Activated CD4-positive, alpha-beta T cell treated with anti-CD3 and anti-CD28 coated beads, Interleukin-2, amount 50 U/mL, for 48 hours (primary cell): ENCODE measurements at places on chromosomes 5 and 9.

DNA sequence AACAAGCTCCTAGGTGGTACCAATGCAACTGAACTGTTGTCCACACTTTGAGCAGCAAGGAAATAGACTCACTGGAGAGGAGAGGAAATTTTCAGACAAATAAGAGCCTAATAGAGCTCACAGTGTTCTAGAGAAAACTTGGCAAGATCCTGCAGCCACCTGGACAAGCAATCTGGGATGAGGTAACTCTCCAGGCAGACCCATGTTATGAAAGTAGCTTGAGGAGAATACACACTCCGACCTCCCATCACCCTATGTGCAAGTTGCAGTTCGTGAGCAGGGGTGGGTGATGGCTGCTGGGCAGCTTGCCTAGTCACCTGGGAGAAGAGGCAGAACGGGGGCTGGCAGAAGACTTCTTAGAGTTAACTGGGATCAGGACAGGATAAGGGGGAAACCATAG, 102.2 kb downstream of the KLF4 start:
- DNase-seq: no peak

GRCh38 chr9:26812217-26812616, 80.4 kb downstream of the CAAP1 start:
- DNase-seq: no peak

- DNase-seq: no peak
Observed at GRCh38 chr5:82298668-82299067, 20.5 kb upstream of the RPS23 start.

GRCh38 chr5:148793261-148793660, 33.1 kb upstream of the ADRB2 start:
- no peak for DNase-seq

GRCh38 chr5:139354186-139354585, 12.5 kb downstream of the PAIP2 start:
- no peak for DNase-seq

DNA sequence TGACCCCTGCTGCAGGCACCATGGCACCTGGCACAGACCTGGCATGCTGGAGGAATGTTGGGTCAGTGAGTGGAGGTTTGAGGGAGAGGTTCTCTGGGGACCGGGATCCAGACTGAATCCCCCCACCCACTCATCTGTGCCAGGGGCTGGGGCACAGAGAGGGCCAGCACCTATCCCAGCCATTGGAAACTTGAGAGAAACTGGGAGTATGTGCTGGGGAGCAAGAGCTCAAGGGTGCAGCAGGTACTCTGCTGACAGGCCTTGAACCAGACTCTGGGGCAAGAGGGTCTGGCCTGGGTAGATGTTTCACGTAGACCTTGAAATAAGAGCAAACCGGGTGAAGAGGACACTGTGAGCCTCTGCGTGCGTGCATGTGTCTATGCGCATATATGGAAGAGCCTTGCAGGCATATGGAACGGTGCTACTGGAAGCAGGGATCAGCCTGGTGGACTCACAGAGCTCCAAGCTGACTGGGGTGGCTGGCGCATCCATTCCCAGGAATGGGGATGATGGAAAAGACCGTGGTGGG, 8.8 kb downstream of the FGF18 start:
- DNase-seq: no peak

GRCh38 chr9:87614397-87614796, 111.5 kb upstream of the CTSL start:
- no peak for DNase-seq

- no peak for DNase-seq
Observed at GRCh38 chr5:61702784-61703183, 370.7 kb downstream of the ZSWIM6 start.

DNA sequence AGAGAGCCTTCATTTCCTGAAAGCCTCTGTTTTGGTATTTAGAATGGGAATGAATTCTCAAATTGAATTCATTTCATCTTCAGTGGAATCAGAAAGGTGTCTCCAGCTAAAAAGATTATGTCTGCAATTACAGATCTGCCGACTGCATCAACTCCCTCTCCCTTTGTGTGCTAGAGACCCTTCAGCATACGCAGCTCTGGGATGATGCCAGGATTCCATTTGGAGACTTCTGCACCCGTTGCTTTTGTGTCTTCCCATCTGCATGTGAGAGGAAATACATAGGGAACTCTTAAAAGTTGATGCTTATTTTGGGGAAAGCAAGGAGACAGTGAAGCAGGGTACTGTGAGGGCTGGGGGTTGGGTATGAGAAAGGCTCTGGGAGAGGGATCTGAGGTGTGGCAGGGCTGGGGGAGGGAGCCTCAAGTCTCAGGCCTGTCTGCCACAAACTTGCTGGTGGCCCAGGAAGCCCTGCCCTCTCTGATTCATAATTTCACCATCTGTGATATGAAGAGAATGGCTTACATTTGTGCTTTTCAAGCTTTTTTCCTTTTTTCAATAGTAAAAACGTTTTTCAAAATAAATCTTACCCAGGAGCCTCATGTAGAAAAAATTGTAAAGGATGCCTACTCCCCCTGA, 89.7 kb upstream of the SAP30L start:
- DNase-seq: no peak

- DNase-seq: no peak
Observed at GRCh38 chr9:29214154-29214689, 1640.9 kb upstream of the C9orf72 start.

DNA sequence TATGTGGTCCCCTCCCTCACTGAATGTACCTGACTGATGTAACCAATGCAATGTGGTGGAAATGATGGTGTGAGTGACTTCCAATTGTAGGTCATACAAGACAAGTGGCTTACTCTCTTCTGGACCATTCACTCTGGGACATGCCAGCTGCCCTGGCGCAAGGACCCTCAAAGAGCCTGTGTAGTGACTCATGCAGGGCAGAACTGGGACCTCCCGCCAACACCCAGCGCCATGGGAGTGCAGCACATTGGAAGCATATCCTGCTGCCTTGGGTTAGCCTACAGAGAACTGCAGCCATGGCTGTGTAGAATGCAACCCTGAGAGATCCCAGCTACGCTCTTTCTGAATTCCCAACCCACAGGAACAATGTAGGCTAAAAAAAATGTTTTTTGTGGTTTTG, 90.0 kb upstream of the PANK3 start:
- DNase-seq: no peak

DNA sequence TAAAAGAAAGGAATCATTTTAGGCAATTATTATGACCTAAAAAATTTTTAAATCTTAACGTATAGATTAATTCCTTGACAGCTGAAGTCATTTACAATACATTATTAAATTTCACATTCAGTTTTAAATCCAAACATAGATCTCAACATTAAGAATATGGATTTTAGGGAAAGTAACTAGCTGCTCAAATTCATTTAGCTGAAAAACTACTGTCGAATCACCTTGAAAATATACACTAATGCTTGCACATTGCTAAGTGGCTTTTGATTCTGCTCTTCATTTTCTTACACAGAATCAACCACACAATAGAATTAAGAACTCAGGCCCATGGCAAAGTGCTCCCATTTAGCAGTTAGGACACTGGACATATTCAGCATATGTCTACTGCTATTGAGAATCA, 454.2 kb downstream of the RAB3C start:
- no peak for DNase-seq

- DNase-seq: no peak
Observed at GRCh38 chr9:114935119-114935518, 4.7 kb upstream of the TNFSF8 start.

DNA sequence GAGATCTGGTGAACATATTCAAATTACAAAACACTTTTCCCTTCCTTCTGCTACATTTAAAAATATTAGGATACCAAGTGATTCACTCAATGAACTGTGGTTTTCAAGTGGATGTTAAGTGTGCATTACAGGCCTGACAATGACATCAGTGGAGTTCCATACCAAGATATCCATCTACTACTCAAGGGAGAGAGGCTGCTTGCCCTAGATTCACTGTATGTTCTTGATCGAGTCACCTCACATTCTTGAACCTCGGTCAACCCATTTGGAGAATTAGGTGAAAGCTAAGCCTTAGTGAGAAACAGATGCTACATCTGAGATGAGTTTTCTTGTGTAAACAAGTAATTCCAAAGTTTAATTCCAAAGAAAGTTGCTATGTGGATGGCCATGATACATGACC, 142.2 kb downstream of the FGF10 start:
- DNase-seq: no peak

DNA sequence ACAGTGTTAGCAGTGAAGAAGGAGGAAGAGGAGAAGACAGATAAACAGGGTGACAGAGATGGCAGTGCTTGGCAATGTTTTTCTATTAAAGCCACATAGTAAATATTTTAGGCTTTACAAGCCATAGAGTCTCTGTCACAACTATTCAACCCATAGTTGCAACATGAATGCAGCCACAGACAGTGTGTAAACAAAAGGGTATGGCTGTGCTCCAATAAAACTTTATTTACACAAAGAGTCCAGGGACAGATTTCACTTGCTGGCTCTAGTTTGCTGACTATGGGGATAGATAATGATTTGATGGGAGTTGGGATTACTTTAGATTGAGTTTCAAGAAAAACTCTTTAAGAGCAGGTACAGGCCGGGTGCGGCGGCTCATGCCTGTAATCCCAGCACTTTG, 224.8 kb upstream of the SEMA6A start:
- DNase-seq: no peak

GRCh38 chr9:107351382-107352045, 68.4 kb downstream of the RAD23B start:
- no peak for DNase-seq

- no peak for DNase-seq
Observed at GRCh38 chr5:55540024-55540423, 5.3 kb upstream of the PLPP1 start.

DNA sequence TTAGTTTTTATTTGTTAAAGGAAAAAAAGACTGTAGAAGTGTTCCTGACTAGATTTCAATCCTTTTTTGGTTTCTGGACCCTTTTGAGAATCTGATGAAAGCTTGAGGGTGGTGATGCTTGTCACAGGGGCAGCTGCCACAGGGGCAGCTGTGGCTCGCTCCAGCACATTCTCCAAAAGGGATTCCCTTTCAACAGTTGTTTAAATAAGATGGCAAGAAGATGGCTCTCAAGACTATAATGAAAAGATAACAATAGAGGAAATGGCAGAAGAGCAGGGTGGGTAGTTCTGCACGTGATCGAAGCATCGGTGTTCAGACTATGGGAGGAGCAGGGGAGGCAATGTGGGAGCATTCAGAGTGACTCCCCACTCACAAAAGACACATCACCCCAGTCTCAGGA, 46.5 kb upstream of the TNFAIP8 start:
- no peak for DNase-seq

- no peak for DNase-seq
Observed at GRCh38 chr9:3730511-3730922, 204.7 kb upstream of the RFX3 start.

GRCh38 chr9:126684345-126684744, 70.6 kb downstream of the LMX1B start:
- no peak for DNase-seq

- no peak for DNase-seq
Observed at GRCh38 chr9:104960662-104961061, 32.7 kb upstream of the ABCA1 start.

DNA sequence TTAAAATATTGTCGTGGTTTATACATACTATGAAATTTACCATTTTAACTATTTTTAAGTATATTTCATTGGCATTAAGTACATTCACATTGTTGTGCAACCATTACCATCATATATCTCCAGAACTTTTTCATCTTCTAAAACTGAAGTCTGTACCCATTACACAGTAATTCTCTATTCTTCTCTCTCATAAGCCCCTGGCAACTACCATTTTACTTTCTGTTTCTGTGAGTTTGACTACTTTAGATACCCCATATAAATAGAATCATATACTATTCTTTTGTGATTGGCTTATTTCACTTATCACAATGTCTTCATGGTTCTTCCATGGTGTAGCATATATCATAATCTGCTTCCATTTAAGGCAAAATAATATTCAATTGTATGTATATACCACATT, 30.3 kb downstream of the NDUFS4 start:
- no peak for DNase-seq

GRCh38 chr9:132943651-132944293, 644 bp downstream of the TSC1 start:
- DNase-seq: no peak

- no peak for DNase-seq
Observed at GRCh38 chr5:148830211-148830610, 3.8 kb downstream of the ADRB2 start.

DNA sequence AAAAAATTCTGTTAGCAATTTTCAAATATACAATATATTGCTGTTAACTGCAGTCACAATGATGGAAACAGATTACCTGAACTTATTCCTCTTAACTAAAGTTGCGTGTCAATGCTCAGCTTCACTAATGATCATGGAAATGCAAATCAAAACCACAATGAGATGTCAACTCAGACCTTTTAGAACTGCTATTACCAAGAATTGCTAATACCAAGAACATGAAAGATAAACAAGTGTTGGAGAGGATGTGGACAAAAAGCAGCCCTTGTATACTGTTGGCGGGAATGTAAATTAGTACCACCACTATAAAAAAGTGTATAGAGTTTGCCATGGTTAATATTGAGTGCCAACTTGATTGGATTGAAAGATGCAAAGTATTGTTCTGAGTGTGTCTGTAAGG, 1409.7 kb upstream of the CDH18 start:
- no peak for DNase-seq
